Kidney capillary endothelial cell (primary cell): ENCODE measurements at places on chromosomes 3 and 15.

DNA sequence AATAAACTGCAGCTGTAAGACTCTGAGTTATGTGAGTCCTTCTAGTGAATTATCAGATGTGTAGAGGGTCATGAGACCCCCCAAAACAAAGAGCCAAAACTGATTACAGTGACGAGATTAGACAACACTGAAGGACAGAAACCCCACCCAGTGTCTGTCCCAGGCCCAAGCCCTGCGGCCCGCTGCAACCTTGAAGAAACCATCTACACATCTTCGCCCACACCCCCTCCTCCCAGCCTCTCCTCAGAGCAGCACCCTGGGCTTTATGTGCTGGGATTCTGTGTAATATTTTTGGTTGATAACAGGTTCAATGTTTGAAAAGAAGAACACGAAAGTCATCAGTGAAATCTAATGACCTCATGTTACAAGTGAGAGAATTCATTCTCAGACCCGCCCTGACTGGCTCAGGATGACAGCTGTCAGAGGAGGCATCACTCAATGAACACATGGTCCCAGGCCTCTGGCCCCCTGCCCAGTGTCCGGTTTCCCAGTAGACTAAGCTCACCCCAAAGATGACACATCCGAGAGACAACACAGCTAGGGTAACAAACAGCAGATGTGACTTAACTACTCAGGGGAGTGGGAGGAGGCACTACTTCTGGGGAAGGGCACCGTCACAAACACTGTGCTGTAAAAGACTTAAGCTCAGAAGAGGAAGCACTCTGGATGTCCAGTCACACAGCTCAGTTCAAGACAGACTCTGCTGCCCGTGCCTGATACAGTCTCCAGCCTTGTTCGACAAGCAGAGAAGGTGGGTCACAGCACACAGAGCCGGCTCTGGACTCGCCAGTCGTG lies 48.9 kb downstream of the NIPA2 start:
- DNase-seq: no peak

GRCh38 chr3:142578329-142579223 lies at the start of gene ATR:
TSS of gene ATR (minus strand) at chr3:142578733. CDS start at chr3:142578704, 29 bp downstream.
- peak; percentile 86 for DNase-seq

DNA sequence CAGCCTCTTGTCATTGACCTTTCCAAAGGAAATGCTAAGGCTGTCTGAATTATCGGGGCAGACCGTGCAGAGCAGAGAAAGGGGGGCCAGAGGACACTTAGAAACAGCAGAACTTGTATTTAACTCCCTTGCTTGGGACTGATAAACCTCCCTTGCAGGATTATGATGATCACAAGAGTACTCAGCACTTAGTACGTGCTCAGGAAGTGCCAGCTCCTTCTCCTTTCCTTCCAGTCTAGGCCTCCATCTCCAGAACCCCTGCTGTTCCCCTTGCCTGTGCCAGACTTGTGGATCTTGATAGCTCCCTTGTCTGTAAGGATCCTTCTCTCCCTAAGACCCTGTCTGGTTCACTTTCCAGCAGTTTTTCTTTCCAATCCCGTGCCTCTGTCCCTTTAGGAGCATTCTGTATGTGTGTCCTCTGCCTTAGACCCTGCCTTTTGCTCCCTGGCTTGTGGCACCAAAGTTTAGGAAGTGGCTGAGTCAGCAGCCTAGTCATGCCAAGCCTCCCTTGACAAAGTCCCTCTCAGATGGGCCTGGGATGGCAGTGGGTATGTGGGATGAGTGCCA lies 747 bp downstream of the SORD start:
- DNase-seq: peak; percentile 12

DNA sequence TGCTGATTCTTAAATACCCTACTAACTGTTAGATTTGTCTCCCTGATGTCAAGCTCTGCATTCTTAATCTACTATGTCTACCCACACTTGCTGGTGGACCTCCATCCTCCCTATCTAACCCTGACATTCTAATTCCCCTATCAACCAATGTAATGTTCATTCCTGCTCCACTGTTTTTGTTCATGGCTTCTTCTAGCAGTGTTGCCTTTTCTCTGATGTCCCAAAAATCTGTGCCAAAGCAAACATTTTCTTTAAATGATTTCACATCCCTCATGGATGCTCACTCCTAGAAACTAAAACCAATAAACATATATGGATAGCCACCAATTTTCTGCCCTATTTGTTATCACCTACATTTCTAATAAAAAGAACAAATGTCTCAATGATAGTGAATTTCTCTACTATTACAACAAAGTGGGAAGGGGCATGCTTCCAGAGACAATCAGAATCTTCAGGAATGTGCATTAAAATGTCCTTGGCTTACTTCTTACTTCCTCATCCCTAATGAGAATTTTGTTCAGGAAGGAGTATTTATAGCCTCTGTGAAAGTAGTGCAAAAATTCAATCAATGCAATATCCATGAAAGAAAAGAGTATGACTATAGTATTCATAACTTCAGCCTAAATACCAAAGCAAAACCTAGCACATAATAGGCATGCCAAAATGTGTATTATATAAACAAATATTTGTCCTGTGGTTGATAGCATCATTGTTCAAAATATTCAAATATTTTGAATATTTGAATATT lies 273.3 kb downstream of the ZNF385D start:
- DNase-seq: no peak

DNA sequence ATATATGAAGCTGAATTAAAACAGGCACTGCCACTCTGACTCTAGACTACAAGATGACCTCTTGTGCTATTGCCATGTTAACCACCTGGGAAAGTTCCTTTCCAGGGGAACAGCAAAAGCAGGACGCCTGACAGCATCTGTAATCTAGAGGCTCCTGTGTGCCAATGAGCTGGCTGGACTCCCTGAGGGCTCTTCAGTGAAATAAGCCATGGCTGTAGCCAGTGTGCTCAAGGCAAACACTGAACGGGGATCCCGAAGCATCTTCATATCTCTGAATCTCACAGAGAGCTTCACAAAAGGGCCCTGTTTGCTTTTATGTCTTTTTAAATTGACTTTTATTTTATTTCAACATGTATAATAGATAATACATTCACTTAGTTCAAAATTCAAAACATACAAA lies 57.2 kb downstream of the BFSP2 start:
- DNase-seq: no peak

- no peak for DNase-seq
Observed at GRCh38 chr3:148162132-148162531, 535.6 kb upstream of the AGTR1 start.

DNA sequence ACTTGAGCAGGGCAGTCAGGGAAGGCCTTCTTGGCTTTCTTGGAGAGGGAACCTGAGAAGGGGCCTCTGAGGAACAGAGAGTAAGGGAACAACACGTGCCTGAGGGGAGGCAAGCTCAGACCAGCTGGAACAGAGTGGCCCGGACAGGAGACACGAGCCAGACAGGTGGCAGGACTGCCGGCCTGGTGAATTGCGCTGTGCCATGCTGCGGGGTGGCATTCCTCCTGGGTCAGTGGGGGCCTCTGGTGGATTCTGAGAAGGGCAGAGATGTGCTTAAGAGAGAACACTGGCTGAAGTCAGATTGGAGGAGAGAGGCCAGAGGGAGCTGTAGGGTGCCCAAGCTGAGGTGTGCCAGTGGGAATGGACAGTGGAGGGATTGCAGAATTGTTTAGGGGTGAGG lies 4.9 kb downstream of the CHAC1 start:
- no peak for DNase-seq

- peak; percentile 68 for DNase-seq
Observed at GRCh38 chr15:90221246-90221900, 12.4 kb downstream of the CIB1 start.

DNA sequence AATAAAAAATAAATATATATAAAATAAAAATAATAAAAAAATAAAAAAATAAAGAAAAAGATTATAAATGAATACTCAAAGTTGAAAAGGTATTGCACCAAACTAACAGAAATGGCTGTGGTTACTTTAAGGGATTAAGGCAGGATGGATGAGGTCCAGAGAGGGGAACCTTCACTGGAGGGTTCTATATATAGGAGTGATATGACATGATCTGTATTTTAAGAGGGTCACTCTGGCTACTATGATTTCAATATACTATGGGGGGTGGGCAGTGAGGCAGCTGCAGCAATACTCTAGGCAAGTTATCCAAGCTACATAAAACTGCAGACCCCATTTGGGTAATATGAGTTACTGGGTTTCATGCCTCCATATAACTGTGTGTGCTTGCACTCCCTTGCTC lies 24.6 kb downstream of the ACAD11 start:
- no peak for DNase-seq

DNA sequence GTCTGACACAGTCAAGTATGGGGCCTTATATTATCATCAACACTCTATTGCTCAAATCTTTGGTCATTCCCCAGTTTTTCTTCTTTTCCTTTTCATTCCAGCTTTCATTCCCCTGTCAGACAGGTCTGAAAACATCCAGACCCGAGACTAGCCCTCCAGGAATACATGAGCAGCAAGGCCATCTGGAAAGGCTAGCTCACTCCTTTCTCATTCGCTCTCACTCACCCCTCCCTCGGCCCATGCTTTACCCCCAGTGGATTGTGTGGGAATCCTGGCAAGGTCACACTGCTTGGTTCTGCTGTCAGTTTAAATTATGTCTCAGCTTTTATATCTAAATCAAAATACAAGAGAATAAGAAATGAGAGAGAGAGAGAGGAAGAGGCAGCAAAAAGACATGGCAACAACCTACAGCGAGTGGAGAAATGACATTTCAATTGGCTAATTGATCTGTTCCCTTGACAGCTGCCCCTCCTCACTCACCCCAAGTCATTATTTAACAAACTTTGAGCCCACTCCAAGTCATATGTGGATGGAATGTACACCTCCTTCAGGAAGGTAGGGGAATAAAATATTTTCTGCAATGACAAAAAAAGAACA lies 962.2 kb downstream of the TUSC7 start:
- DNase-seq: no peak

GRCh38 chr3:89340408-89340807 lies 233.0 kb downstream of the EPHA3 start:
- no peak for DNase-seq

- peak; percentile 74 for DNase-seq
Observed at GRCh38 chr3:42052484-42053351, 38.4 kb upstream of the TRAK1 start.

DNA sequence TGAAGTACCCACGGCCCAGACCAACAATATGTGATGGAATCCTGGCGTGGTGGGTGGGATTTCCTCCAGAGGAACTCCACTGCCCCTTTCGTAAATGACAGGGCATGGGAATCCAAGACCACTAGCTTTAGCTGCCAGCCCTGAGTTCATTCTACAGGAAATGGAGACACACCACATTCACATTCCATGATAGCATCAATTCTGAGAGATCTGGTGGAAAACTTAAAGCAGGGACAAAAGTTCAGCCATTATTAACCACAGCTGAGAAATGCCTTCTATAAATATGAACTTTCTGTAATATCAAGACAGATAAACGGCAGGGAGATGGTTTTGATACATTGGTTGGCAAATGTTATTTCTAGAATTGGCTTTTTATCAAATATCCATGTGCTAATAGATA lies 98.2 kb downstream of the FBN1 start:
- DNase-seq: no peak

DNA sequence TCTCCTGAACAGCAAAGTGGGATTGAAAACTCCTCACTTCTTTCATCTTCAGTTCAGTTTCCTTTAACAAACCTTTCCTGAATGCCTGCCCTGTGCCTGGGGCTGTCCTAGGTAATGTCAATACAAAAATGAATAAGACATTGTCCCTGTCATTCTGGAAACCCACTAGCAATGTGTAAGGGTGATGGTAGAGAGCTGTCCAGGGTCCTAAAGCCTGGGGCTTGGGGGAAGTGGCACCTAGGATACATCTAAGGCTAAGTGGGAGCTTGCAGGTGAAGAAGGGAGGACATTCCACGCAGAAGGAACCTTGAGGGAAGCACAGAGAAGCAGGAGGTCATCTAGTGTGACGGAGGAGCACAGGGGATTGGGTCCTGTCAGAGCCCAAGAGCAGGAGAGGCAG lies 212.7 kb upstream of the PPP2R3A start:
- DNase-seq: no peak
